T-cell (primary cell): ENCODE measurements at places on chromosomes 7 and 10.

- DNase-seq: no peak
Observed at GRCh38 chr10:782751-783648, 93.5 kb upstream of the DIP2C start.

GRCh38 chr7:95199779-95200558 is 124.4 kb downstream of the PON1 start:
- no peak for DNase-seq

GRCh38 chr7:135980665-135981180 is 3.6 kb upstream of the MTPN start:
- peak; percentile 63 for DNase-seq

DNA sequence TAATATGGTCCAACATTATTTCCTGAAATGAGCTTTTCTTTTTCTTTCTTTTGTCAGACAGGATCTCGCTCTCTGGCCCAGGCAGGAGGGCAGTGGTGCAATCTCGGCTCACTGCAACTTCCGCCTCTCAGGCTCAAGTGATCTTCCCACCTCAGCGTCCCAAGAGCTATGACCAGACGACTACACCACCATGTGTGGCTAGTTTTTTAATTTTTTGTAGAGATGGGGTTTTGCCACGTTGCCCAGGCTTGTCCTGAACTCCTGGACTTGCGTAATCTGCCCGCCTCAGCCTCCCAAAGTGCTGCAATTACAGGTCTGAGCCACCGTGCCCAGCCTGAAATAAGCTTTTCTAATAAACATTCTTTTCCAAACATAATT is 48.6 kb downstream of the CUL2 start:
- no peak for DNase-seq

DNA sequence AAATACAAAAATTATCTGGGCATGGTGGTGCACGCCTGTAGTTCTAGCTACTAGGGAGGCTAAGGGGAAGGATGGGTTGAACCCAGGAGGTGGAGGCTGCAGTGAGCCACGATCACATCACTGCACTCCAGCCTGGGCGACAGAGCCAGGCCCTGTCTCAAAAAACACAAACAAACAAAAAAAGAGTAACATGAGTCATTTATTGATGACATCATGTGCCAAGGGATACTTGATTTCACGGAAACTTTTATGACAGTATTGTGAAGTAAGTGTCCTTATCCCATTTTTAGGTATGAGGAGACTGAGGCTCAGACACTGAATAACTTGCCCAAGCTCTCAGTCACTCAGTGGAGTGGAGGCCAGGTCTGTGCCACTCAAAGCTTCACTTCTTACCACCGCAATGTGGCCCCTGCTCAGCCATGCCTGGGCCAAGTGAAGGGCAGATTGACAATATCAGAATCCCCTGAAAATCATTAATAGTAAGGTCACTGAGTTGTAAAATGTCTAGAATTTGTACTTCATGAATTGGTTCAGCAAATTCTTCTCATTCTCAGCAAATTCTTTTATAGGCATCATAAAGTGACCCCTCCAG is 36.5 kb downstream of the EMX2 start:
- no peak for DNase-seq

DNA sequence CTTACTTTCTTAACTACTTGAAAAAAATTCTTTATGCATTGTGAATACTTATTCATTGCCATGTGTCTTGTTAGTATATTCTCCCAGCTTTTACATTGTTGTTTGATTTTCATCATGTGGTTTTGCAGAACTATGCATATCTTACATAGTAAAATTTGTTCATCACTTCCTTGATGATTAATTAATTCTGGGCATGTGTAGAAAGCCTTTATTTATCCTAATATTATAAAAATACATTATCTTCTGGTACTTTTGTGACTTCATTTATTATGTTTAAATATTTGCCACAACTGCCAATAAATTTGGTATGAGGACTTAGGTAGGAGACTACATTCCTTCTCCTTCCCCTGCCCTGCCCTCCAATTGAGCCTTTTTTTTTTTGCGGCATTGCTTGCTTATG is 166.0 kb upstream of the ZNF32 start:
- no peak for DNase-seq

GRCh38 chr7:124328774-124329173 is 295.9 kb upstream of the TMEM229A start:
- DNase-seq: no peak
